ENCODE measurements at places on chromosomes 5 and 9.

GRCh38 chr5:171127314-171127713 is 181.7 kb upstream of the TLX3 start:
- DNase-seq: no peak

DNA sequence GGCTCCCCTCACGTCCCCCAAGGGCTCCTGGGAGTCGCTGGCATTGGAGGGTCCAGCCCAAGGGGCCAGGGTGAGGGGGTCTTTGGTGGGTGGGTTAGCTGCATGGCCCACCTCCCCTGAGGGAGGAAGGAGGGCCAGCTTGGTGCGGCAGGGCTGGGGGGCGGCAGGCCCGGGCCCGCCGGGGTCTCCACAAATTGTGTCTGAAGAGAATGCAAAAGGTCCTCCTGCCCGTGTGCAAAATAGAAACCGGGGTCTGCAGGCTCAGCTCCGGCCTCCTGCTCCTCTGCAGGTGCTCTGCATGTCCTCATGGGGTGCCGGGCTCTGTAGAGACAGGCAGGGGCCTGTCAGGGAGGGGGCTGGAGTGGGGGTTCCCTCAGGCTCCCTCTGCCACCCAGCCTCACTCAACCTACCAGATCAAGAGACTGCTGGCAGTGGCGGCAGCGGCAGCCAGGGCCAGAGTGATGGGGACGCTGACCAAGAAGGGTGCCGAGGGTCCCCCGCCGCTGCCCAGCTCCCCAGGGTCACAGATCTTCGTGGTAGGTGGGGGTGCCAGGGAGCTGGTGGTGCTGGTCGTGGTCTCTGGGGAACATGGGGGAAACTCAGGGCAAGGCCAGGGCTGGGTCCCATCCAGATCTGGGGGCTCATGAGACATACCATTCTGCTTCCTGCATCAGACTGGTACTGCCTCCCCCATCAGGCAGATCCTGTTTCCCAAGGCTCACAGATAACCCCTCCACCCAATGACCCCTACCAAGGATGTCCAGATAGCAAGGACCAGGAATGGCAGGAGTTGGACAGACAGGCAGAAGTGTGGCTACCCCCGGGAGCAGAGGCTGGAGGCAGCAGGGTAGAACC is 29.2 kb upstream of the ENHO start:
- no peak for DNase-seq

- no peak for DNase-seq
These were observed 132.0 kb upstream of the RAI14 start for GRCh38 chr5:34524123-34524522.

DNA sequence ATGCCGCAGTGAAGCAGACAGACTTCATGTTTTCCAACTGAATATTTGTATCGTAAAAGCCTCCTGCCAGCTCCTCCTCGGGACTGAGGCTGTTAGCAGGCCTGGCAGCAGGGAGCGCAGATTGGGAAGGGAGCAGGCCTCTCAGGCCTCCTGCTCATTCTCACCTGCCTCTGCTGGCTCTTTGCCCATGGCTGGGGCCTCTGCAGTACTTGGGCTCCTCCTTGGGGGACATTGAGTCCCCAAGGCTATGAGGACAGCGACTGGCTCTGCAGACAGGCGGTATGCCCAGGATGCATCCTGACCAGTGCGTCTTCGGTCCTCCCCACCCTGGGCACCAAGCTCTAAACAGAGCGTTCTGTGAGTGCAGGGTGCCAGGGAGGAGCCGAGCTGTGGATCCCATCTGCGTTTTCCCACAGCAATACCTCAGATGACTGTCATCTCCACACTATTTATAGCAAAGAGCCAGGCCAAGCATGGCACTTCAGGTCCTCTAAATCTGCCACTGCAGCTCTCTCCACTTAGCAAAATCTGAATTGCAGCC is 38.7 kb downstream of the TSTD2 start:
- no peak for DNase-seq

DNA sequence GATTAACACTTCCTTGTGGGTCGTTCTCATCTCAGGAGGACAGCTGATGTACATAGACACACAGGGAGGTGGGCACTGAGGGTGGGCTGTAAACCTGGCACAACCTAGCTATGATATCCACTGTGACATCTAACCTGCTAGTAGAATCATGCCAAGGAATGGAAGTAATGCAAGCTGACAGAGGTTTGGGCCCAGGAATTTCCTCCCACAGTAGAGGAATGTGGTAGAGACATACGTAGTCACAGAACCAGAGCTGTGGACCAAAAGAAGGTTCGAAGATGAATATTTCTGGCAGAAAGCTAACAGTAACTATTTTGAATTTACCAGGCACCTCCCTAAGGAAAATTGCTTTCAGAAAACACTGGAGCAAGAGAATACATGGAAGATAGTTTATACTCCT is 15.2 kb upstream of the DNAJC25 start:
- DNase-seq: no peak

- DNase-seq: no peak
These were observed 412 bp downstream of the FGF18 start for GRCh38 chr5:171419688-171420430.

- DNase-seq: no peak
These were observed 511.0 kb upstream of the RIOK2 start for GRCh38 chr5:97694091-97694490.

DNA sequence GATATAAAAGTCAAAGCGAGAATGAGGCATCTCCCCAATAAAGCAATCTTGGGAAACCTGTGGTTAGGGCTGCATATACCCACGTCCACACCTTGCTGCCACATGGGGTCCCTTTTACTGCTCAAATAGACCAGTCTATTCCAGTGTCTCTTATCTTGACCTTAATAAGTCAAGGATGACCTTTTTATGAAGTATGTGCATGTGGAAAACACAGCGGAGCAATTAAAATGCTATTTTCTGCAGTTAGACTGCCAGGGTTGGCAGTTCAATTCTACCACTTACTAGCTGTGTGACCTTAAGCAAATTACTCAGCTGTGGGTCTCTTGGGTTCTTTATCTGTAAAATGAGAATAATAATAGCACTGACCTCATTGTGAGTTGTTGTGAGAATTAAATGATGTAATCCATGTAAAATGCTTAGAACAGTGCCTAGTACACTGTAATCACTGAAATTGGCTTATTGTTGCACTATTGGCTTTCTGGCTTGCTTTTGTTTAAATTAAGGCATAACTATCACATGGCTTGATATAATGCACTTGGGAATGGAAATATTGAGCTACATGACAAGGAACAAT is 67.8 kb upstream of the HSPB3 start:
- no peak for DNase-seq

GRCh38 chr5:37375091-37375490 is 4.0 kb upstream of the WDR70 start:
- no peak for DNase-seq

DNA sequence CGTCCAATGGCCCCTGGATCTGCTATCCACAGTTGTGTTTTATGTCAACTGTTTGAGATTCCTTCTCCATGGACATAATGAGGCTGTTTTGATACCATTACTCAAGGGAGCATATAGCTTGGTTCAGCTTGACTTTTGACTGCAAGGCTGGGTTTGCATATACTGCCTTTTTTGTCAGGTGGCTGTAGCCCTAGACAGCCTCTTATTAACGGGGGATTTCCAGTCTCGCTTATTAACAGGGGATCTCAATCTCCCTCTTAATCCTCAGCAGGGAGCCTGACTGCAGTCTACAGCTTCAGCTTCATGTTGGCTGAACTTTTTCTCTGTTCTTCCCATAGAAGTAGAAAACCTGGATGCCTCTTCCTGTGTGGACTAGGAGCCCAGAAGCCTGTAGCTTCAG is 73.7 kb upstream of the TNC start:
- DNase-seq: no peak

DNA sequence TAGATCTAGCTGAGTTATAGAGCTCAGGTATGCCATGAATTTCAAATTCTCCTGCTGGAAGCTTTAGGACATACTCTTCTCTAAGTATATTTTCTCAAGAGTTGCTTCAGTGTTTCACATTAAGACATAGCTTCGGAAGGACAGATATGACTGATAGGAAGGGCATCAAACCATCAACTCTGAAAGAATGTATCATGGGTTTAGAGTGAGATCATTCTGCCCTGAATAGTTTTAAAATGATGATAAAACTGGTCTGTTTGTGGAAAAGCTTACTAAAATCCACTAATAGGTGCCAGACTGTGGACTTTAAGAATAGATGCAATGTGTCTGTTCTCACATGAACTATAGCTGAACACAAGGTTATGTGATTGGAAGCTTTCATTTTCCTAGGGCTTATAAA is 8.4 kb downstream of the SPEF2 start:
- no peak for DNase-seq

Measured in effector CD4-positive, alpha-beta T cell (primary cell).